ENCODE measurements at places on chromosomes 13 and 19.

DNA sequence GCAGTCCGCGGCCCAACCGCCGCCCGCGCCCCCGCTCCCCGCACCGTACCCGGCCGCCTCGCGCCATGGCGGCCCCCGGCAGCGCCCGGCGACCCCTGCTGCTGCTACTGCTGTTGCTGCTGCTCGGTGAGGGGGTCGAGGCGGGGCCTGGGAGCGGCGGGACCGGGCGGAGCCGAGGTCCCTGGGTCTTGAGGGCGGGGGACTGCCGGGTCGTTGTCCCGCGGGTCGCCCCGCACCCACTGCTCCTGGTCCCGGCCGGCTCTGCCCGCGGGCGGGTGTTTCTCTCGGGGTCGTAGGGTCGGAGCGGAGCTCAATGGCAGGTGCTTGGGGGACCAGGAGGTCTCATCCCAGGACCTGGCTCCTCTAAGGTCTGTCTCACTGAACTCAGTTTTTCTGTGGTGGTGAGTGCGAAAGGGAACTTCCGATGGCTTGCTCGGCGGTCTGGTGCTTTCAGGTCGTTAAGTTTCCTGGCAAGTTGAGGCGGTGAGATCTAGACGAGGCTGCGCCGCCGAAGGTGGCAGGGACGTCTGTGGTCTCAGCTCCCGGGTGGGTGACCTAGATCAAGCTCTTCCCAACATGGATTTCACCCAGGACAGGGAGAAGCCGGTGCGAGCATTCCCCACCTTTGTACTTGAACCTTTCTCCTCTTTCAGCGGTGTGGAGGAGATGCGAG lies 467 bp downstream of the LAMP1 start:
- no peak for DNase-seq

- no peak for DNase-seq
These were observed 8.6 kb downstream of the EPN1 start for GRCh38 chr19:55683449-55684261.

GRCh38 chr13:97353927-97354675 lies 79.9 kb upstream of the RAP2A start:
- DNase-seq, result no peak

- no peak for DNase-seq
These were observed 376.4 kb downstream of the GPC6 start for GRCh38 chr13:93603043-93603442.

GRCh38 chr19:12840091-12841079 lies 2.1 kb downstream of the MAST1 start:
- DNase-seq, result no peak

Data from GM12878 (cell line).